Pulmonary artery endothelial cell (primary cell): ENCODE measurements at places on chromosomes 4 and X. TPM values are rescaled to one million over a fixed set of nuclear protein-coding genes. Genes with fewer than 3 reads are reported as not detected.

DNA sequence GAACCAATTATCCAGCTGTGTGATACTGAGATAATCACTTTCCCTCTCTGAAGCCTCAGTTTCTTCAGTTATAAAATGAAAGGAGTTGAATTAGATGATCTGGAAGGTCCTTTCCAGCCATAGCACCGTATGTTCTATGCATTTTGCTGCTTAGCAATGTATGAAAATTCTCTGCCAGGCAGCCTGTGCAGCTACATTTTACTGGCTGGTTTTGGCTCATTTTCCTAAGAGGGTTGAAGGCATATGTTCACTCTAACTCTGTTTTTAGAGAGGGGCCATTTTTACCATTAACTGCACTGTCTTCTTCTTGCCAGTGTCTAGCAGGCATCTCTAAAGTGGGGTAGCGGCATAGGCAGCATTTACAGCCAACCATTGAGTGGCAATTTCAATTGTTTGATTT is 26.1 kb downstream of the TRPC5 start:
- no peak for DNase-seq

Gene HS3ST1
- total RNA-seq = 2.5 and 5.3 TPM in 2 replicates

- no peak for DNase-seq
Measured at GRCh38 chr4:170128219-170128804, 38.6 kb upstream of the AADAT start.

Gene CFAP99
- 0.04 TPM in 1 of 2 replicates, not detected in the other for total RNA-seq

GRCh38 chr4:8338351-8338961 is 68.9 kb downstream of the HTRA3 start:
- DNase-seq = no peak

DNA sequence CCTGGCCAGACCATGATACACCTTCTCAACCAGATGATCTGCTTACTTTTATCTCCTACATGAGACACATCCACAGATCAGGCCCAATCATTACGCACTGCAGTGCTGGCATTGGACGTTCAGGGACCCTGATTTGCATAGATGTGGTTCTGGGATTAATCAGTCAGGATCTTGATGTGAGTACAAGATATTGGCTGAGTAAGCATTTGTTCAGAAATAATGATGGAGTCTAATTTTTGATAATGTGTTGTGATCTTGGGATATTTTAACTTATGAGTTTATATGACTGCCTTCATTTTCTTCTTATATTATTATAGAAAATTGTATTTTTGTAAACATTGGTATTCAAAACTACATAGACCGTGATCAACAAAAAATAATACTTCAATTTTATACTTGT is 39.4 kb downstream of the SLC10A6 start:
- no peak for DNase-seq

GRCh38 chr4:55859711-55860110 is 6.3 kb downstream of the EXOC1 start:
- DNase-seq = no peak

Gene USP51
- total RNA-seq = 1.1 and 1.3 TPM in 2 replicates

Gene SLC4A4
- 0.07 and 0.20 TPM in 2 replicates for total RNA-seq

- no peak for DNase-seq
Measured at GRCh38 chr4:105650190-105650589, 58.3 kb downstream of the INTS12 start.

Gene RENBP
- total RNA-seq = 4.9 and 8.5 TPM in 2 replicates

GRCh38 chrX:150326541-150327247 is 36.4 kb upstream of the MAMLD1 start:
- DNase-seq = no peak

Gene LRP2BP
- total RNA-seq = 0.33 and 0.39 TPM in 2 replicates

DNA sequence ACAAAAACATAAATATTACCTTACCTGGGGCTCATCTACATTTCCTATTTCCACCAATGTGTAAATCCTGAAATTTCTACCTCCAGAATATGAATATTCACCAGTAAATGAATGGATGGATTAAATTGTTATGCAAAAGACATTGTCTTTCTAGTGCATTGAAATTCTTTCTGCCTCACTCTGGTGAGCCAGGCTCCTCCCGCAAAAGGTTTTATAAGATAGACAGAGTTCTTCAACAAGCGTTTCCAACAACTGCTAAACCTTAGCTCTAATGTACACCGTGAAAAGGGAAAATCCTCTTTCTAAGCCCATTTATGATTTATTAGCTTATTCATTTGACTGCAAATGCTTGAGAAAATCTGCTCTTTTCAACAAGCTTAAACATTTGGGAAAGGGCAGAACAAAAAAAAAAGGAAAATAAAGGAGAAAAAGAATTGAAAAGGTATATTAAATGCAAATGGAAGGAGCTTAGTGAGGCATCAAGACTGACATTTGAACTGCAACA is 72.0 kb downstream of the LDB2 start:
- no peak for DNase-seq

Gene GUCY1B1
- total RNA-seq = 0.20 TPM in 1 of 2 replicates, not detected in the other

DNA sequence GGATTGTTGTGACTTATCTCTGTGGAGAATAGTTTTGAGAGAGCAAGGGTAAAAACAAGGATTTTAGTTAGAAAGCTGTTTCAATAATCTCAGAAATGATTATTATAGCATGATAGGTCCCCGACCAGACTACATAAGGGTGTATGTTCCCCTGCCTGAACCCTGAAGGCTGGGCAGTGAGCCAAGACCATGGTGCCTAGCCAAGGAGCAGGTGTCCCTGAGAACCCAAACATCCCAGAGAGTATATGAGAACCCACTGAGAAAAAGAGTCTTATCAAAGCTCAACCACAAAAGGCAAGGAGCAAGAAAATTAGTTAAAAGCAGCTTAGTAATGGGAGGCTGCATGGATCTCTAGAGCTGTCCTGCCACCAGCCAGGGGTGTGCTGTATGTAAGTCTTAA is 94.9 kb upstream of the UNC5C start:
- no peak for DNase-seq

- no peak for DNase-seq
Measured at GRCh38 chrX:96838537-96838936, 45.2 kb upstream of the RPA4 start.

- no peak for DNase-seq
Measured at GRCh38 chr4:23322732-23323131, 567.1 kb downstream of the PPARGC1A start.

Gene BLTP1
- 42.8 and 55.4 TPM in 2 replicates for total RNA-seq

GRCh38 chrX:46967547-46967946 is 55.3 kb downstream of the JADE3 start:
- no peak for DNase-seq

Gene UGT8
- not detected in 2 replicates for total RNA-seq

Gene RRAGB
- 13.6 and 22.1 TPM in 2 replicates for total RNA-seq

DNA sequence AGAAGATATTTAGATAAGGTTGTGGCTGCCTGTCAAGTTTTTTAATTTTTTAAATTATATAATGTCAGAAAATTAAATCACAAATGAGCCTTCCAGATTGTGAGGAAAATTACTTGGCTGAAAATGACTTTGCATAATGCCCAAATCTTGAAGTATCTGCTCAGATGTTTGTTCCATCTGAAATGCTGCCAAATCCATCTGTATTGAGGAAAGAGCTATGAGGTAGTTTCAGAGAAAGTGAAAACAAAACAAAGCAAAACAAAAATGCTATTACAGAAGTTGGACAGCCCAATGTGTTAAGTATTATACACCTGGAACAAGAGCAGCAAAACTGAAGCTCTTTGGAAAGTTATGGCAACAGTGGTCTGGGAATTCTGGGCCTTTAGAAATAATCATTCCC is 23.3 kb upstream of the GUCY1B1 start:
- DNase-seq = no peak

Gene SGCB
- total RNA-seq = 24.4 and 35.9 TPM in 2 replicates

- DNase-seq = no peak
Measured at GRCh38 chr4:185312699-185313098, 83.0 kb downstream of the LRP2BP start.

DNA sequence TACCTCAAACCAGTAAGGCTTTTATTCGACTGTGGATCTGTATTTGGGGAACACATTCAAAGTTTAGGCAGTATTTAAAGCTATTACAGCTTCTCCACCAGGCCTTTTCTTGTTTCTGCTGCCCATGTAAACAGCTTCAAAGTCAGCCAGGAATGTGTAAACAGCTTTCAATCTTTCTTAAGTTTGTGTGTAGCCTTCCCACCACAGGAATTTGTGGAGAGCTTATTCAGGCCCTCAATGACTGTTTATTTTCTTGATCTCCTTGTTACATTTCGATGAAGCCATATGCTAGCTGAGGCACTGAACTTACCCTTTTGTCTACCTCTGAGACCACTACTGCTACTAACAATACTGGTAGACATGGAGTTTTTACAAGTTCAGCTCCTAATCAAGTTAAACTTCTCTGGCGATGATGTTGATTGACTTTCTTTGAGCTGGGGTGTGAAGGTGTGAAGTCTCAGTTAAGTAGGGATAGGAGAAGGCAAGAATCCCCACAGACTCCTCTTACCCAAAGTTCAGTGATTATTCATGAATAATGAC is 72.6 kb downstream of the NWD2 start:
- DNase-seq = no peak
